PC-9 (cell line): ENCODE measurements at places on chromosomes 11 and 22. TPM values are rescaled to one million over a fixed set of nuclear protein-coding genes. Genes with fewer than 3 reads are reported as not detected.

OR8A1 gene
- total RNA-seq: not detected in 2 replicates

PACS1 gene
- 100 and 102 TPM in 2 replicates for total RNA-seq

IFITM1 gene
- total RNA-seq: 5.1 and 9.5 TPM in 2 replicates

ANO5 gene
- not detected in 2 replicates for total RNA-seq

C11orf86 gene
- total RNA-seq: not detected in 2 replicates

C11orf87 gene
- not detected in 2 replicates for total RNA-seq
